RWPE2 (cell line): ENCODE measurements at places on chromosomes 2 and 18.

- no peak for DNase-seq
- H3K36me3 ChIP-seq: no peaks in the 10 kb centered on the region
- H3K4me3 ChIP-seq: no peak overlapping the region
Measured at GRCh38 chr18:67520351-67520921, 3.9 kb upstream of the DSEL start.

DNA sequence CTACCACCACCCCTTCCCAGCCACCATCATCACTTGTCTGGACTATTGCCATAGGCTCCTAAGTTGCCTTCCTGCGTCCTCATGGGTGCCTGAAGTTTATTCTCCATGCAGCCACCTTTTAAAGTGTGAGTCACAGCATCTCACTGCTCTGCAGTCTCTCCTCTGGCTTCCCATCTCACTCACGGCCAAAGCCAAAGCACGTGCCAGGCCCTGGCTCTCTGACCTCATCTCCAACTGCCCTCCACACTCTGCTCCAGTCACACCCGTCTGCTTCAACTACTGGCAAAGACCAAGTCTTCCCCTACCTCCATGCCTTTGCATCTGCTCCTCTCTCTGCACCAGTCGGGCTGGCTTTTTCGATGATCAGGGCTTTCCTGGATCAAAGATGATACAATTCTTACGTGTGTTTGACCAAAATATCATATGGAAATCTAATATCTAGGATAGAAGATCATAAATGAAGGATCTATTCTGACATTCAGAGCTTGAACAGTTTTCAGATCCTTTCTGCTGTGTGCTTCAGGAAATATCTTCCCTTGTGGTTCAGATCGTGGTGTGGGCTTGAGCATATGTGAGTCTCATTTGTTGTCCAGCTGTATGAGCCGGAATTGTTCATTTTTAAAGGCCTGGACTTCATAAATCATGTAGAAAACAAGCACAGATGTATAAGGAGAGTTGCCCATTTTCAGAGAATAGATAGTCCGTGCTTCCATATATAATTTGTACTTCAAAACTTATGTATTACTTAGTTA, 175.6 kb downstream of the PRKCE start:
- H3K4me3 ChIP-seq: no peak overlapping the region
- DNase-seq: no peak
- no peaks in the 10 kb centered on the region for H3K36me3 ChIP-seq

DNA sequence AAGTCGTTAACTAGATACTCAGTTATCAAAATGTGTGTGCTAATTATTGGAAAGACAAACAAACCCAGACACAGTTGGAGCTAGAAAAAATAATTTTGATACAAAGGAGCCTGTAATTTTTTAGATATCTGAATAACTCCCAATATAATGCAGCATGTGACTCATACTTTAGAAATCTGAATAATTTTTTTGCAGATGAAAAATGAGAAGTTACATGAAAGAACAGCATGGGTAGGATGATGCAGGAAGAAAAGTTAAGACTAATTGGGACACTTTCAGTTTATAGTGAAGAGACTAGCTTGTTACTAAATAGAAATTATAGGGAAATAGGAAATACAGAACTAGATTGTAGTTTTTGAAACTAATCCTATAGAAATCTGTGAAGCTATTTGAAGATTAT, 945.8 kb downstream of the CBLN2 start:
- no peak overlapping the region for H3K4me3 ChIP-seq
- H3K27me3 ChIP-seq: no peaks in the 10 kb centered on the region
- no peak overlapping the region for H3K27ac ChIP-seq
- no peak for DNase-seq
- no peaks in the 10 kb centered on the region for H3K4me1 ChIP-seq

- H3K36me3 ChIP-seq: no peaks in the 10 kb centered on the region
- no peaks in the 10 kb centered on the region for H3K27me3 ChIP-seq
- H3K4me1 ChIP-seq: no peaks in the 10 kb centered on the region
Measured at GRCh38 chr2:183671233-183671632, 547.0 kb downstream of the NUP35 start.

DNA sequence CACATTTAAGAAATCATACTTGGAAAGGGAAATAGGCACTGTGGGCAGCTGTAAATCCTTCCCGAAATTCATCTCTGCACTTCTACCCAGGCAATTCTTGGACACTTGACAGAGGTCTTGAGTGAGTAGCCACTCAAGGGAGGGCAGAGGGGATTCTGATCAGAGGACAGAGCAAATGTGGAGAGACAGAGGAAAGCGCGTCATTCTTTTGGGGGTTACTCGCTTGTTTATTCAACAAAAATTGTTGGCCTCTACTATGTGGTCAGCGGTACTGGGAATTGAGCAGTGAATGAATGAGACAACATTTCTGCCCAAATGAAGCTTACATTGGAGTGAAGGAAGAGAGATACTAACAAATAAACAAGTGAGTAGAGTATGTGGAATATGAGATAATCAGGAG, 41.4 kb upstream of the YES1 start:
- no peaks in the 10 kb centered on the region for H3K36me3 ChIP-seq
- H3K27me3 ChIP-seq: no peaks in the 10 kb centered on the region
- no peaks in the 10 kb centered on the region for H3K4me1 ChIP-seq
- H3K4me3 ChIP-seq: no peak overlapping the region
- no peak for DNase-seq
- no peak overlapping the region for H3K27ac ChIP-seq

- no peaks in the 10 kb centered on the region for H3K4me1 ChIP-seq
- H3K36me3 ChIP-seq: no peaks in the 10 kb centered on the region
- DNase-seq: peak; percentile 57
- H3K27ac ChIP-seq: no peak overlapping the region
- H3K4me3 ChIP-seq: no peak overlapping the region
- H3K27me3 ChIP-seq: no peaks in the 10 kb centered on the region
Measured at GRCh38 chr18:79524181-79525078, 128.7 kb downstream of the NFATC1 start.

DNA sequence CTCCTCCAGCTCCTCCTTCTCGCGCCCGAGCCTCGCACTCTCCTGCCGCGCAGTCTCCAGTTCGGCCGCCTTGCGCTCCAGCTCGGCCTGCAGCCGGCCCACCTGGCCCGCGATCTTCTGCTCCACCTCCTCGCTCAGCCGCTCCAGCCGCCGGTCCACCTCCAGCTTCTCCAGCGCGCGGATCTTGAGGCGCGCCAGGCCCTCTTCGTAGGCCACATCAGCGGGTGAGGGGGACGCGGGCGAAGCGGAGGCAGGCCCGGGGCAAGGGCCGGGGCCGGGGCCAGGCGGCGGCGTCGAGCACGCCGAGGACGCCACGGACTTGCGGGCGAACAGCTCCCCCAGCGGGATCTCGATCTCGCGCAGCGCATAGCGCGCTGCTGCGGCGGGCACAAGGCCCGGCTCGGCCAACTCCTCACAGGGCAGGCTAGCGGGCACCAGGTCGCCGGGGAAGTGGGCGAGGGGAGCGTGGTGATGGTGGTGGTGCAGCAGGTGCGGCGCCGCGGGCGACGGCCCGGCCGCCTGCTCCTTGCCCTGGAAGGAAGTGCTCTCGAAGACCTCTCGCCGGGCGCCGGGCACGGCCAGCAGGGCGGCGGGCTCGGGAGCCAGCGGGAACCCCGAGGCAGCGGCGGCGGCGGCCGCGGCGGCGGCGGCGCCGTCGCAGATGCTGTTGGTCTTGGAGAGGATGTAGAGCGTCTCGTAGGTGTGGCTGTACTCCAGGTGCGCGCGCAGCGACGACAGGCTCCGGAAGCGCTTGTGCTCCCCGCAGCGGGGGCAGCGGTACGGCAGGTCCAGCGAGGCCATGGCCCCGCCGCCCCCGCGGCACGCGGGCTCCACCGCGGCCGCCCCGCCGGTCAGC, 15.2 kb downstream of the FBXO41 start:
- no peaks in the 10 kb centered on the region for H3K36me3 ChIP-seq
- peak overlapping the region; percentile 41 for H3K4me3 ChIP-seq
- DNase-seq: peak; percentile 80
- H3K27ac ChIP-seq: peak overlapping the region; percentile 28
- H3K27me3 ChIP-seq: no peaks in the 10 kb centered on the region

GRCh38 chr2:143608063-143608423, 478.8 kb downstream of the ARHGAP15 start:
- H3K36me3 ChIP-seq: no peaks in the 10 kb centered on the region
- H3K4me1 ChIP-seq: no peaks in the 10 kb centered on the region
- no peaks in the 10 kb centered on the region for H3K27me3 ChIP-seq

- peaks cover 4% of the 10 kb centered on the region for H3K4me1 ChIP-seq
- no peak for DNase-seq
- no peaks in the 10 kb centered on the region for H3K36me3 ChIP-seq
- H3K27me3 ChIP-seq: no peaks in the 10 kb centered on the region
- no peak overlapping the region for H3K4me3 ChIP-seq
Measured at GRCh38 chr18:9803063-9803697, 82.6 kb upstream of the TXNDC2 start.

DNA sequence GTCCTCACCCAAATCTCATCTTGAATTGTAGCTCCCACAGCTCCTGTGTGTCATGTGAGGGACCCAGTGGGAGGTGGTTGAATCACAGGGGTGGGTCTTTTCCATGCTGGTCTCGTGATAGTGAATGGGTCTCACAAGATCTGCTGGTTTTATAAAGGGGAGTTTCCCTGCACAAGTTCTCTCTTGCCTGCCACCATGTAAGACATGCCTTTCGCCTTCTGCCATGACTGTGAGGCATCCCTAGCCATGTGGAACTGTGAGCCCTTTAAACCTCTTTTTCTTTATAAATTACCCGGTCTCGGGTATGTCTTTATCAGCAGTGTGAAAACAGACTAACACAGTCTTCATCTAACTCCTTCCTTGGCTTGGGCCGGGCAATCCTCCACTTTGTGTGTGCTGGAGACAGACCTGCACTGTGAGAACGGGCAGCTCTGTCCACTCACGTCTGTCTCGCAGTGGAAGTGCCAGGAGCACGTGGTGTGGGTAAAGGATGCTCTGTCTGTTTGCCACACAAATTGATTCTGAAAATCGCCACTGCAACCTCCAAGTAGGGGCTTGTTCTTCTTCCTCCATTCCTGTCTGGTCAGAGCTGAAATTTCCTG, 47.6 kb upstream of the OTOS start:
- H3K27ac ChIP-seq: no peak overlapping the region
- H3K4me1 ChIP-seq: no peaks in the 10 kb centered on the region
- H3K36me3 ChIP-seq: no peaks in the 10 kb centered on the region
- H3K27me3 ChIP-seq: peaks cover 6% of the 10 kb centered on the region

DNA sequence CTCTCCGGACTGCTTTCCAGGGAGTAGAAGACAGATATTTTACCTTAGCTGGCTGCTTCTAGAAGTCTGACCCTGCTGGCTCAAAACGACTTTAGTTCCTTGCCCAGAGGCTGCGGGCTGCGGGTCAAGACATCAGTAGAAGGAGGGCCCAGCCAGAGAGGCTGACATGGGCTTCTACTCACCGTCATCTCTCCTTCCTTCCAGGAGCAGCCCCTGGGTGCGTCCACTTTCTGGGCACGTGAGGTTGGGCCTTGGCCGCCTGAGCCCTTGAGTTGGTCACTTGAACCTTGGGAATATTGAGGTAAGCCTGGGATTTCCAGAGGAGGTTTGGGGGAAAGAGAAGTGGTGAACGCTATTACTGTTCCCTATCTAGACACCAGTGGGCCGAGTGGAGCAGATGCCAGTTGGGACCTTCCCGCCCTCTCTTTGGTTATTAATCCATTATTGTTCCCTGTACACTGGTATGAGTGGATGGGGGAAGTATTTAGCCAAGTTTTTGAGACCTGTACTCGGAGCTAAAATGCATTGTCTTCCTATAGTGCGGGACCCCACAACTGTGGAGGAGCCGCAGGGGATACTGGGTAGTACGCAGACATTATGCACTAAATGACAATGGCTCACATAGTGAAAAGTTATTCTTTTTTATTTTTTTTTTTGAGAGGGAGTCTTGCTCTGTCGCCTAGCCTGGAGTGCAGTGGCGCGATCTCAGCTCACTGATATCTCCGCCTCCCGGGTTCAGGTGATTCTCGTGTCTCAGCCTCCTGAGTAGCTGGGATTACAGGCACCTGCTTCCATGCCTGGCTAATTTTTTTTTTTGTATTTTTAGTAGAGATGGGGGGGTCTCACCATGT, 26.3 kb upstream of the CASP8 start:
- H3K4me3 ChIP-seq: peak overlapping the region; percentile 44
- H3K27me3 ChIP-seq: no peaks in the 10 kb centered on the region
- peak overlapping the region; percentile 35 for H3K27ac ChIP-seq
- no peak for DNase-seq
- H3K36me3 ChIP-seq: no peaks in the 10 kb centered on the region; the same call in 1 of the 2 replicates

GRCh38 chr2:38626326-38627035, 23.8 kb upstream of the HNRNPLL start:
- no peak overlapping the region for H3K4me3 ChIP-seq
- DNase-seq: no peak
- H3K27me3 ChIP-seq: no peaks in the 10 kb centered on the region
- no peaks in the 10 kb centered on the region for H3K4me1 ChIP-seq

DNA sequence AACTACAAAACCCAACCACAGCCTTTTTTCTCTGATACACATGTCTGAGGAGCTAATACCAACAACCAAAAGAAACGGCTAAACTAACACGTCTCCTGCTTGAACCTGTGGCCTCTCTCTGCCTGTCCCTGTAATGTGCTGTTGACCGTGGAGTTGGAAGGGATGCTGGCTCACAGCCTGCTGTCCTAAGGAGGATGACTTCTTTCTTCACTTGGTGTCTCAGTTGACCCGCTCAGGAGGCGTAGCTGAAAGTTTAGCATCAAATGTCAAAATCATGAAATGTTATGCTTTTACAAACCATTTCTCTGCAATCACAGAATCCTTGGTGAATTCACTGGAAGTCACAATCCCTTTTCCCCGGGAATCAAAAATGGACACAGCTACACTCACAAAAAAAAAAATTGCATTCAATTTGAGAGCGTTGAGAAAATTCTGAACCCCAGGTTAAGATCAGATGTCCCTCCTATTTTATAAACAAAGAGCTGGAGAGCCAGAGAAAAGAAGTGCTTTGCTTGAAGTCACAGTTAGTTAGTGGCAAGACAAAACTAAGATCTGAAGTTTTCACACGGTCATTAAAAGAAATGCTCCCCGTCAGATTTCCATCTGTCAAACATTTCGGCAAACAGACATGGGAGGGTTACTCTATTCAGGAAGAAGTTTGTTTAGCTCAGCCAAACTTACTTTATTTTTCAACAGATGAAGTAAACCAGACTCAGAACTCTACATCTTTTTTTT, 74.3 kb downstream of the IRS1 start:
- H3K4me3 ChIP-seq: no peak overlapping the region
- no peak for DNase-seq
- H3K27me3 ChIP-seq: no peaks in the 10 kb centered on the region
- no peaks in the 10 kb centered on the region for H3K4me1 ChIP-seq
- no peaks in the 10 kb centered on the region for H3K36me3 ChIP-seq

GRCh38 chr2:207248702-207249377, 83.1 kb upstream of the KLF7 start:
- no peak for DNase-seq
- peaks cover 34% of the 10 kb centered on the region for H3K36me3 ChIP-seq
- H3K4me3 ChIP-seq: no peak overlapping the region
- H3K4me1 ChIP-seq: peaks cover 50% of the 10 kb centered on the region
- peak overlapping the region; percentile 100 for H3K27ac ChIP-seq
- H3K27me3 ChIP-seq: no peaks in the 10 kb centered on the region
